Naive thymus-derived CD4-positive, alpha-beta T cell (primary cell): ENCODE measurements at places on chromosomes 13 and 19. TPM values are rescaled to one million over a fixed set of nuclear protein-coding genes. Genes with fewer than 3 reads are reported as not detected.

GPR183 gene
- 106 TPM for total RNA-seq

PPM1N gene
- total RNA-seq = 8.4 TPM

PGLYRP2 gene
- not detected in 2 replicates for total RNA-seq

VN1R2 gene
- total RNA-seq = not detected

PPFIA3 gene
- total RNA-seq = 3.6 TPM

DNA sequence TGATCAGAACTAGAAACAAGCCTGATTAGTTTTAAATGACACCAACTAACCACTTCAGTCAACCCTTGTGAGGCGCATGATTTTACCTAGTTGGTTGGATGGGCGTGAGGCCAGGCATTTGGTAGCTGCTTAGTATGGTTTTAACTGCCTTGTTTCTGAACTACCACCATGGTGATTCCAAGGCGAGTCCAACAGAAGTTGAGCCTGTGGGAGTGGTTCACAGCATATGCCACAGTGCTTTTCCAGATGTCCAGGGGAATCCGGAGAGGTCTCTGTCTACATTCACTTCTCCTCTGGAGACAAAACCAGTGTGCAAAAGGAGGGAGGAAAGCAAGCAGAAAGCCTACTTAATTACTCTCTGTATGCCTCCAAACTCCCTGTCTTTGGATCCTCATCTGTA lies 524.1 kb downstream of the GPC6 start:
- no peak for DNase-seq

DNA sequence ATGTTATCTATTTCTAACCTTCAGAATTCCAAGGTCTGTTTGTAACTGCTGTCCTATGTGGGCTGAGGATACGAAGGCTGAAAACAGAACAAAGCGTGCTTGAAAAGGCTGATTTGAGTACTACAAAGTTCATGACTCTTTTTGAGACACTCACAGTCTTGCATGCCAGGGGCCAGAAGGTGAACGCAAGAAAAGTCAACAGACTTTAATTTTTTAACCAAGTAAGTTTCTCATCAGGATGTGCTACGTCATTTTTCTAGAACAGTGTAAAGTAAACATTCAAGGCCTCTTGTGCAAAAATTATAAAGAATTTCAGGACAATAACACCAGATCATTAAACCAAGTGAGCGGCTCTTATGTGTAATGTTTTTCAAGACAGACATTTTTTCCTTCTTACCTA lies 163.5 kb downstream of the COG6 start:
- no peak for DNase-seq

DNA sequence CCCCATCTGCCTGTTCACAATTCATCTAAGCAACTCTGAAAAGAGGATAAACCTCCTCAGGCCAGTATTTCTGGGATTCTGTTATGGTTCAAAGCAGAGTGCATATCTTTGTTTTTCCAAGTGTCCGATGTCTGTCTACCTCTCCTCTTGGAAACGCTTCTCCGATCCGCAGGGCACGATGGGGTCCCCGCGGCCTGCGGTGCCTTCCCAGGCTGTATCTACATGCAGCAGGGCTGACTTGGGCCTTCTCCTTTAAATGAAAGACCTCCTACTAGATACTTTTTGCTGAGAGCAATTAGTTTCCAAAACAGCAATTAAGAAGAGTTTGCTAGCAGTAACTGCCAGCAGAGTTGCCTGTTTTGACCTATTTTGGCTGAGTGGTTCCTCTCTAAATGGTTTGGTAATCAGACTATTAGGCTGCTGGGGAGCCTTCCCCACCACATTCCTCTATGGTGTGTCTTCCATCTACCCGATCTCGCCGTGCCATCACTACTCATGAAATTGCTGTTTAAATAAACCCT lies 23.5 kb downstream of the COL4A2 start:
- DNase-seq = no peak
